ENCODE measurements at places on chromosomes 7 and 10.

- DNase-seq = no peak
Measured at GRCh38 chr7:13991791-13992595, 2.5 kb upstream of the ETV1 start.

DNA sequence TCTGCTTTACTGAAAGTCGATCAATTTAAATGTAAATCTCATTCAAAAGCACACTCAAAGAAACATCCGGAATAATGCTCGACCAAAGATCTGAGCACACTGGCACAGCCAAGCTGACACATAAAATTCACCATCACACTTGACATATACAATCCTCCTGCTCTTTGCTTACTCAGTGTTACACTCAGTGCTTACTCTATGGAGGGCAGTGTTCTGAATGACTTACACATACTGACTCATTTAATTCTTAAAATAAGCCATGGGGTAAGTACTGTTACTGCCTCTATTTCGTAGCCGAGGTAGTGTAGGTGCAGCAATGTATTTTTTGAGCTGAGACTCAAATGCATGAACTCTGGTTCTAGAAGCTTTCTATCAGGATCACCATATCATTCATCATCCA is 421.5 kb upstream of the LRRN3 start:
- DNase-seq = no peak

DNA sequence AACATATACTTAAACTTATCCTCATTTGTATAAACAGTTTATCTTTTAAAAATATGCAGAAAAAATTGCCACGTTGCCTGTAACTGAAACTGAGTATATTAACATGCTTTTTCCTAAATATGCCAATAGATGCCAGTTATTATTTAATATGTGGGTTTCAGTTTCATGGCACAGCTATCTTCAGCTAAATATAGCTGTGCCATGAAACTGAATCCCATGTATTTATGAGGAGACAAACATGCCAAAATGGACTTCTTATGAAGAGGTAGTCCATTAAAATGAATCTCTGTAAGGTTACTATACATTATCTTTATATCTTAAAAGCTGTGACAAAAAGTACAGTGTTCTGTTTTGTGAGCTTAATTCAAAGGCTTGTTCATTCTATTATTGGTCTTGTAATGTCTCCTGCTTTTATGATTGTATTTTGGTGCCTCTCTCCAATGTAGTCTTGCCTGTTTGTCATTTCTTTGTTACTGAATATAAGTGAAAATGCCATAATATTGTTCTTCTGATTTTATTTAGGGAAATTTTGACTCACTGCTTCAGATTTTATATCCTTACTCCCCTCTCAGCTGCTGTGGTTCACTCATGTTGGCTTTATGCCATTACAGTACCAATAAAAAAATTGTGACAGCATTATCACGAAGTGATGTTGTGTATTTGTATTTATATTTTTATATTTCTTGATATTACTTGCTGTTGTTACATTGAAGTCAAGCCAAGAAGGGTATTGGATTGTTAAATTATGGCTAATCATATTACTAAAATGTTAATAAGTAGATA is 34.3 kb upstream of the CACNA2D1 start:
- no peak for DNase-seq

GRCh38 chr10:94571528-94571927 is 25.9 kb downstream of the HELLS start:
- no peak for DNase-seq

- no peak for DNase-seq
Measured at GRCh38 chr10:76336213-76336963, 905.0 kb downstream of the LRMDA start.

DNA sequence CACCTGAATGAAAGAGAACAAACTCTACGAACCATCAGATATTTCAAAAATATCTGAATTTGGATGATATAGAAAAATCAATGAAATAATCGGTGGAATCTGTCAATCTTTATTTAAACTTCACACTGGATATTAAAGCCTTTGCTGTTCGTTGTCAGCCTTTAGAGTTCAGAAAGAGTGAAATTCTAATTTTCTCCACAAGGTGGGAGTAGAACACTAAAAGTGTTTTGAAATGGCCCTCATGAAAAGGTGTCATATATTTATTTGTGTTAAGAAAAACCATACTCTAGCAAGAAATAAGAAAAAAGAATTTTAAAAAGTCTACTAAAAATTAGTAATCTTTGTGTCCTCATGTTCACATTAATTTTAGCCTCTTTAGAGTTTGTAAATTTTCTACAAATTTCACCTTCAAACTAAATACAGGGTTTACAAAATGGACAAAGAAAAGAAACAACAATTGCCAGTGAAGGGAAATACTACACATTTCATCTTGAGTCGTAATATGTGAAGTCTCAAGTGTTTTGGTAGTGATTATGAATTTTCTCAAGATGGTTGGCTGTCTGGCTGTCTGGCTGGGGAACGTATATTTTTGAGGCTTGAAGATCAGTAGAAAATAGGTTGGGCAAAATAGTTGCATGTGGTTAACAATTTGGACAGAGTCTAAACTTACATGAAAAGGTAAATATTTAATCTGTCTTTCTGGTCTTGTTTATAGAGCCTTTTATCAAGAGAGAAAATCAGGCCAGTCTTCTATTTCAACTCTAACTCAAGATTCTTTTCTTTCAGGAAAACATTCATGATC is 43.7 kb downstream of the DNAJB9 start:
- no peak for DNase-seq

GRCh38 chr7:11609096-11609670 is 222.8 kb downstream of the THSD7A start:
- no peak for DNase-seq

DNA sequence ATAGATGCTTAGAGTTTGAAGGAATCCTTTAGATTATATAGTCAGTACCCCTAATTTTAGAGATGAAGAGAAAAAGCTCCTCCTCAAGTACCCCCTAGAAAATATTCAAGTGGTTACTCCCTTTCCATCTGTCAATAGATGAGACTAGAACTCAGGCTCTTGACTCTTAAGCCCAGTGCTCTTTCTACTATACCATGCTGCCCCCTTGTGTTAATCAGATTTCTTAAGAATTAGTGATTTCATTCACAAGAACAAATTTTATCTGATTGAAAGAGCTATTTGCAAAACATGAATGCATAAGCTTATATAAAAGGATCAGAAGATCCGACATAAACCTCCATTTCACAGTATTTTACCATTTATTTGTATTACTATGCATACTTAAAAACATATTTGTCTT is 179.3 kb downstream of the TFEC start:
- no peak for DNase-seq

DNA sequence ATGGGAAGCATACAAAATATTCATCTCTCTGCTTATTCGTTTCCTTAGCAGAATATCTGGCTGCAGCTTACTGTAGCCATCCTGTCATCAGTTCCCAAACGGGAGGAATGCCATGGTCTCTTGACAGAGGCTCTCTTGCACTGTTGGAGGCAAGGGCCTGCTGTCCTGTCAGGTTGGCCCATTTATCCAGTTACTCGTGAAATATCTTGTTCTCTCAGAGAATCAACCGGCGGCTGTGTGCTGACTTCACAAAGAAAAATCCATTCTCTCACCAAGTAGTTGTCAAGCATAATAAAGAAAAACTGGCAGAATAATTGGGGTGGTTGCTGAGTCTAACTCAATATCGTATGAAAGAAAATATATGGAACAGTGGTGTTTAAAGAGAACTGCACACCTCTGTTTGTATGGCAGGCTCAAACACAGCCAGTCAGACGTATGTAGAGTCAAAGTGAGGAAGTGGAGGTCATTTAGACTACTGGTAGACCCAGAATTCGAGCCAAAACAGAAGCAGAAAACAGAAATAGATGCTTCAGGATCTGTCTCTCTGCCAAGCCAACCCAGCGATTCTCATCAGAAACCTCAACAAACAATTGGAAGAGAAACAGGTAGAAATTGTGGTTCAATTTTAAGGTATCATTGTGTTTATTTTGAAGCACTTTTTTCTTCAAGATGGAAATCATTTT is 349.2 kb upstream of the PRKCQ start:
- DNase-seq = no peak

GRCh38 chr7:81584667-81585066 is 185.2 kb downstream of the HGF start:
- DNase-seq = no peak

- no peak for DNase-seq
Measured at GRCh38 chr7:57651006-57651405, 201.0 kb downstream of the ZNF716 start.

DNA sequence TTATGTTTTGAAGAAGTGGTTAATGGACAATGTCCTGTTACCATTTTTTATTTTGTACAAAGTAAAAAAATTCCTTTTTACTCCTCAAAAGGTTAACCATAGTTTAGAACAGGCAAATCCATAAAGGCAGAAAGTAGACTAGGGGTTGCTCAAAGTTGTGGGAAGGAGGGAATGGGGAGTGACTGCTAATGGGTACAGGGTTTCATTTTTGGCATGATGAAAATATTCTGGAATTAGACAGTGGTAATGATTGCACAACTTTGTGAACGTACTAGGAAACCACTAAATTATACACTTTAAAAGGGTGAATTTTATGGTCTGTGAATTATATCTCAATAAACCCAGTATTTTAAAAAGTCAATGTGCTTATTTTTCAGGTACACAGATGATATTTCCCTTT is 35.4 kb upstream of the CDK14 start:
- no peak for DNase-seq

DNA sequence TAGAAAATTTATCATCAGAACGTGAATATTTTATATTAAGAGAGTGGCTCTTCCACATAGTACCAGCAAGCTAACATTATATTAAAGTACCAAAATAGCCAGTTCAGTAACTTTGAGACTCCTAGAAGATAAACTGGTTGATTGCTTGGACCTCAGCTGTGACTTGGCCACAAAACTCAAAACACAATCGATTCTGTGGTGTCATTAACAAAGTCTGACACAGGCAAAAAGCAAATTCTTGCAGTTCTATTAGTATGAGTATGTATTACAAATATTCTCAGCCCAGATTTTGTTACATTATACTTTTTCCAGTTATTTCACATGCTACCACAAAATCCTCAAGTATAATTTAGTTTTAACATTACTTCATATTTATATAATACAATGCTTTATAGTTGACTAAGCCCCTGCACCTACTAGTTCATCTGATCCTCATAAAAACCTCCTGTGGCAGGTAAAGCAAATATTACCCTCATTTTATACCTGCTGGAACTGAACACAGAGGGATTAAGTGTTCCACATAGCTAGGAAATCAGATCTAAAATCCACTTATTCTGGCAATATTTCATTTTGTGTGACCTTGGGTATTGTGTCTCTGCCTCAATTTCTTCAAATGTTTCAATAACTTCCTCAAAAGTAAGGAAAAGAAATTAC is 279.9 kb upstream of the MKLN1 start:
- DNase-seq = no peak

- DNase-seq = no peak
Measured at GRCh38 chr10:62843600-62843999, 27.4 kb upstream of the EGR2 start.

GRCh38 chr7:11750191-11750590 is 81.8 kb downstream of the THSD7A start:
- no peak for DNase-seq

- no peak for DNase-seq
Measured at GRCh38 chr7:24434972-24435371, 138.3 kb upstream of the PALS2 start.

- no peak for DNase-seq
Measured at GRCh38 chr10:80567292-80567691, 29.6 kb downstream of the SH2D4B start.

DNA sequence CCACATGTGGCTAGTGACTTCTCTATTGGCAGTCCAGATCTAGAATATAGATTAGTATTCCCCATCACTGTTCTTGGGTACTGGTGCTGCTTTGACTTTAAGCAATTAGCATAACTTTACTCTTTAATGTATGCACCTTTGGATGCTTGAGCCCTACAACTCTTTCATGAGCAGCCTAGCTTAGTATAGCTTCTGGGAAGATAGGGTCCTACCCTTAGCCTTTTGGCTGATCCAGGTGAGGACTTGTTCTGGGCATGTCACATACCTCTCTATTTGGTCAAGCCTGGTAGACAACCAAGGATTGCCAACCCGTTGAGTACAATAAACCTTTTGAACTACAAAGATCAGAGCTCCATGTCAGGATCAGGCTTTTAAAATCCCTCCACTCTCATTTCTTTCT is 17.7 kb downstream of the PCGF5 start:
- no peak for DNase-seq

DNA sequence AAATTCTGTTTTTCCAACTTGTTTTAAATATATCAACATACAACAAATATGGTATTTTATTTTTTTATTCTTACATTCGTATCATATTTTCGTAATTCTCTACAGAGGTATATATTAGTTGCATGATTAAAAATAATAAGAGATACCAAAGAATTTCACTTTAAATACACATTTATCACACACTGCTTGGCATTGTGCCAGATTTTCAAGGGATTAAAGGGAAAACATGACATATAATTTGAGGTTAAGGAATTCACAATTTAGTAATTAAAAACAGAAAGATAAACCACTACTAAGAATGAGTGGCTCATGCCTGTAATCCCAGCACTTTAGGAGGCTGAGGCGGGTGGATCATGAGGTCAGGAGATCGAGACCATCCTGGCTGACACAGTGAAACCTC is 484.7 kb upstream of the SORCS1 start:
- DNase-seq = no peak

- no peak for DNase-seq
Measured at GRCh38 chr7:20697351-20697750, 81.9 kb downstream of the ABCB5 start.

DNA sequence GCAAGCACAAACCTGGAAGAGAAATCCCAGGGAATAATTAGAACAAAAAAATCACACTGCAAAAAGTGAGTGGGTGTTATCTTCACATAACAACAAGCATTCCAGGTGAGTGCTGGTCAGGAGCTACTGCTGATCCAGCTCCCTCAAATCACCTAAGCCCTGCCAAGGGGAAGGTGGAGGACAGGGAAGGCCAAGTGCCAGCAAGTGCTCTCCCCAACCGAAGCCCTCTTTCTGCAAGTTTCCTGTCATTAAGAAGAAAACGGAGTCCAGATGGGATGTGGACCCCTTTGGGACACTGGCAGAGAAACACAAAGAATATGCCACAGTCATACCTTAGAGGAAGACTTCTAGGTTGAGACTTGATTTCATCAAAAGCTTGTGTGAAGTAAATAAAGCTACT is 933.0 kb upstream of the ZNF722 start:
- no peak for DNase-seq

DNA sequence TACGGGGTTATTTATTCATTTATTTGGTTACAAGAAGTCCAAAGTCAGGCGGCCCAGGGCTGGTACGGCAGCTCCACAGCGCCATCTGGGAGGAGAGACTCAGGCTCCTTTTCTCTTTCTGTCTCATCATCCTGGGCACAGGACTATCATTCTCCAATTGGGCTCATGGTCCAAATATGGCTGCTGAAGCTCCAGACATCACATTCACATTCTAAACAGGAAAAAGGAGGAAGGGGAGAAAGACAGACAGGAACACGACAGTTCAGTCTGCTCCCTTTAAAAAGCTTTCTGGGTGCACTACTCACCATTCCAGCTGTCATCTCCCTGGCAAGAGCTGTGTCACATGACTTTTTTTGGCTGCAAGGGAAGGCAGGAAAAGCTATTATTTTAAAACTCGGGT is 74.4 kb upstream of the PDZD8 start:
- no peak for DNase-seq

GRCh38 chr7:156140447-156140846 is 328.2 kb upstream of the SHH start:
- no peak for DNase-seq

Data from stimulated activated naive CD8-positive, alpha-beta T cell treated with anti-CD3 and anti-CD28 coated beads, Interleukin-15, Interleukin-2, amounts not matched to agents 100 U/mL and 50 U/mL, for 24 hours (primary cell).